ENCODE measurements at places on chromosomes 1 and 21. TPM values are rescaled to one million over a fixed set of nuclear protein-coding genes. Genes with fewer than 3 reads are reported as not detected.

Gene FMOD
- 0.86 TPM for total RNA-seq

Gene GUCA2A
- total RNA-seq = not detected

Gene MPL
- not detected for total RNA-seq

Gene GSTM5
- 5.8 TPM for total RNA-seq

Gene HLX
- total RNA-seq = 8.7 TPM

Gene DMRTA2
- 0.32 TPM for total RNA-seq

Gene PRAMEF2
- total RNA-seq = not detected

Gene CELA3A
- total RNA-seq = not detected

Gene FAM131C
- total RNA-seq = not detected

Measured in fibroblast of villous mesenchyme (primary cell).